ENCODE measurements at places on chromosomes 6 and 20.

- DNase-seq = no peak
These were observed 81.9 kb downstream of the PLCB1 start for GRCh38 chr20:8213831-8214587.

- no peak for DNase-seq
These were observed 315.0 kb downstream of the GMDS start for GRCh38 chr6:1930356-1930755.

- no peak for DNase-seq
These were observed 21.2 kb upstream of the NHSL1 start for GRCh38 chr6:138520463-138520862.

DNA sequence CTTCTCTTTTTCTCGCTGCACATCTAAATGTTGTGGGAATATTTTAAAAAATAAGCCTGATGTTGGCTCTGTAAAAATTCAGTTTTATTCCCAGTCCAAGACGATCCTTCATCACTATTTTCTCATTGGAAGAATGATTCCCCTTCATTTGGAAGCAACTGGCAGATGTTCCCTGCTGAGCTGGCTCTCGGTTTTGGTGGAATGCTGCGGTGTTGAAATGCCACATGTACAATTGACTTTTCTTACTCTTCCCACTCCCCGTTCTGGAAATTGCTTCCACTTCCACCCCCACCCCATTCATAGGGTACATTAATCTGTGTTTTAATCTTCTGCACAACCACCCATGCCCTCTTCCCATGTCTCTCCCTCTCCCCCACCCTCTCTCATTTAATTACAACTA lies 496.3 kb upstream of the MAP3K7 start:
- no peak for DNase-seq

GRCh38 chr6:31243508-31243907 lies 28.4 kb downstream of the HLA-C start:
- DNase-seq = no peak

DNA sequence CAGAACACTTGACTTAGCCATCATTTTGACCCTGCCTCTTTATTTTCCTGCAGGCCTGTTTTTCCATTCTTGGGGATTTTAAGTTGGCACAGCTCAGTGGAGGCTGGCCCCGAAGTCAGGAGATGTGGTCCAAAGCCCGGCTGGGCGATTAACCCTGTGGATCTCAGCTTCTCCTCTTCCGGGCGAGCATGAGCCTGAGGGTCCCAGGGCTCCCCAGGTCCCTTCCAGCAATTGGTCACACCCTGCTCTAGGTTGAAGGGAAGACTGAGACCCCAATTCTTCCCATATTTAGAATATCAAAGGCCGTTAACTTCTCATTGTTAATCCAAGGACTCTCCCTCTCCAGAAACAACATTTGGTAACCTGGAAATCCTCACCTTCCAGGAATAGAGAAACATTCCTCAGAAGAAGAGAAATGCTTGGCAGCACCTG lies 2.3 kb downstream of the THBS2 start:
- no peak for DNase-seq

GRCh38 chr6:166721576-166721975 lies 94.5 kb upstream of the RPS6KA2 start:
- no peak for DNase-seq

GRCh38 chr6:110334423-110335180 lies 23.5 kb downstream of the METTL24 start:
- DNase-seq = no peak

DNA sequence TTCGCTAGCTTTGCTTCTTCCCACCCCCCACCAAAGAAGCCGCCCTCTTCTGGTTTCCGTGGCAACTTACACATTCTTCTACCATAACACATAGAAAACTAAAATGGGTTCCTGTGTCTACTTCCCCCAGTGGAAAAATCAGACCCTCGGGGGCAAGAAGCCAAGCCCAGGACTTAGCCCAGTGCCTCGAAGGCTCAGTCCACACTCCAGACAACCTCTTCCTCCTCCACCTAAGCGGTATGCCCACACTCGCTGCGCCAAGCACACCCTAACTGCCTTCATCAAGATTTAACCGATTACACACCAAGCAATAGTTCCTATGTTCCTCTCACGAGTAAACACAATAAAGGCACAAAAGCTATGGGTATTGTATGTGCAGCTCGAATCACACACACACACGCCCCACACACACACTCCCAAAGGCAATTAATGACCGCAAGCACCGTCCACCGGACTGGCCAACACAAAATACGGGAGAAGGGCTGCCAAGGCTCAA lies 537 bp downstream of the PPIL4 start:
- peak; percentile 18 for DNase-seq

DNA sequence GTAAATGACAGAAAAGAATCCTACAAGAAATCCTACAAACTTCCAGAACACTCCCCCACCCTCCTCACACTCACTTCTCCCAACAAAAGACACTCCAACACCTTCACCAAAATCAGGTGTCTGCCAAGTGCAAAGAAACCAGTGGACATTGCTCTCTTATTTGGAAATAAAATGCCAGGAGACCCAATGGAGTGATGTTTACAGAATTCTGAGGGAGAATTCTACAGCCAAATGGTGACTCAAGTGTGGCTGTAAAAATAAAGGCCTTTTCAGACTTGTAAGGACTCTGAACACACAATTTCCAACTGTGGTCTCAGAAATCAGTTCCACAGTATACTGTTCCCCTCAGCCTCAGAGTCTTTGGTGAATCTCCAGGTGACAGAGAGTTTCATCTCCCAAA lies 109.6 kb upstream of the CARMIL1 start:
- DNase-seq = no peak

- no peak for DNase-seq
These were observed 5.1 kb upstream of the TXLNB start for GRCh38 chr6:139296927-139297326.

Measured in stimulated activated CD8-positive, alpha-beta memory T cell treated with anti-CD3 and anti-CD28 coated beads, Interleukin-4, amount 100 ng/mL, for 4 hours (primary cell).